A549 (cell line): ENCODE measurements at places on chromosomes 16 and 17.

- DNase-seq: no peak
Measured at GRCh38 chr17:20987511-20987910, 55.3 kb downstream of the USP22 start.

- DNase-seq: no peak
Measured at GRCh38 chr17:35432176-35433074, at the start of gene SLFN12. SLFN12 (minus strand) TSS chr17:35432500; CDS start chr17:35423028, 9,472 bp downstream.

GRCh38 chr17:6910987-6911603, 79.6 kb upstream of the TEKT1 start:
- DNase-seq: peak; percentile 56

- DNase-seq: peak; percentile 58
Measured at GRCh38 chr16:23835390-23836077, at the start of gene PRKCB. PRKCB (plus strand) TSS chr16:23835983.

GRCh38 chr16:83899272-83899897, 470 bp downstream of the MLYCD start:
- peak; percentile 31 for DNase-seq

DNA sequence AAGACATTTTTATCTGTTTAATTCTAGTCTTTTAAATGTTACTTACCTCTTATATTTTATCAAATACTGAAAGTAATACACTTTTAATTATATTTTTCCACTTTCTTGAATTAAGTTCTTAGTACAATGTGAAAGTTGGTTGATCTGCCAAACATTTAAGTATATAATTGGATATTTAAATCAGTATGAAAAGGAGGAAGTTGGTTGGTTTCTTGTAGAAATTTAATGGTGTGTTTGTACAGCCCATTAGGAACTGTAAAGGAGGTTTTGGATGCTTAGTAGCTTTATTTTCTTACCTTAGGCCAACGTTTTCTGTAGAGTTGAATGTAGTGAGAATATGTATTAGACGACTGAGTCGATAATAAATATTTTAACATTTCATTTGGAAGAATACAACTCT, 5.4 kb downstream of the NFATC3 start:
- no peak for DNase-seq

DNA sequence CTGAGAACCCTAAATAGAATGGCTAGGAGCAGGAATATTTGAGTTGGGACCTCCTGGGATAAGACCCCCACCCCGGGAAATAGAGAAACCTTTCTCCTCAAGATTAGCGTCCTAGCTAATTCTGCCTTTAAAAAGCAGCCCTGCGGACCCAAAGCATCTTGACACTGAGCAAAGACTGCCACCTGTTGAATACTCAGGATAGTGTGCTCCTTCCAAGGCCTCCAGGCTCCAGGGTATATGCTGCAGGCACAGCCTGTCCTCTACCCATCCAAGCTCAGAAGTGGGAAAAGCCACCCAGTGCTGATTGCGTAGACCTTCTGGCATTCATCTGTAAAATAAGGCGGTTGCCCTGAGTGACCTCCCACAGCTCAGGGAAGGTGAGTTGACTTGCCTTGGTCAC, 456.2 kb upstream of the DYNLRB2 start:
- peak; percentile 46 for DNase-seq

DNA sequence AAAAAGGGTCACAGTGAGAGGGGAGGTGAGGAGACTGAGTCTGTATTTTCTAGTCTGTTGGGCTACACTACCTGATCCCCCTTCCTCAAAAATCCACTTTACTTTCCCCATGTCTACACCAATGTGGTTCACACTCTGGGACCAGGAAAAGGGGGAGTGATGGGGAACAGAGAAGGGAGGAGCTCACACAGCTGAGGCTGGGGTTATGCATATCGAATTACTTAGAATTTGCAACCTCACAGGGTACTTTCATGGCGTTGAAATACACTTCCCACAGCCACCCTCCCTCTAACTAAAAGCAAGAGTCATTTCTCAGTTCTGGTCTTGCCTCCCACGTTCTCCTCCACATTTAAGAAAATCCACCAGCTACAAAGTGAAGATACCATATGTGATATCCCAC, 14.1 kb downstream of the MAPT start:
- DNase-seq: no peak

GRCh38 chr17:21425321-21425720, 49.2 kb downstream of the KCNJ12 start:
- no peak for DNase-seq

DNA sequence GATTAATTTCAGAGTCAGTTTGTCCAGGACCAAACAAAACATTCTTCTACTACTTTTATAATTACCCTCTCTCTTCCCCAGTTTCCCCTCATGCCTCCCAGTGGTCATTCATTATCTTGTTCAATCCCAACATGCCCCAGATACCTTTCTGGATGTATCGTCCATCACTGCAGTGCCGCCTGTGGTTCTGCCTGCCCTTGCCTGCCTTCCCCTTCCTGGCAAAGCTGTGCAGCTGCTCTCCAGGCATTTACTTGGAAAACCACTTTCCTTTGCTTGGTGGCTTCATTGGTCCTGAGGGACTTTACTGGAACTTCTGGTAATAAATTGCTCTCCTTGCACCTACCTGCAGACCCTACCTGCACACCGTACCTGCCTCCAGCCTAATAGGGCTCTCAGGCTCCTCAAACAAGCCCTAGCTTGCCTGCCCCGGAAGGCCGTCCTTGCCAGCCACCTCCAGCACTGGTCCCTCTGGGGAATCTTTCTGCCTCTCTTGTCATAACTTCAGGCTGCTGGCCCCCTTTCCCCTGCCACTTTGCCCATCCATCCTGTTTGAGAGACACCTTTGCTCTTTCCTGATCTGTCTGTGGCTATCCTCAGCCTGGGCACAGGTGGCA, 19.5 kb upstream of the MSI2 start:
- no peak for DNase-seq

DNA sequence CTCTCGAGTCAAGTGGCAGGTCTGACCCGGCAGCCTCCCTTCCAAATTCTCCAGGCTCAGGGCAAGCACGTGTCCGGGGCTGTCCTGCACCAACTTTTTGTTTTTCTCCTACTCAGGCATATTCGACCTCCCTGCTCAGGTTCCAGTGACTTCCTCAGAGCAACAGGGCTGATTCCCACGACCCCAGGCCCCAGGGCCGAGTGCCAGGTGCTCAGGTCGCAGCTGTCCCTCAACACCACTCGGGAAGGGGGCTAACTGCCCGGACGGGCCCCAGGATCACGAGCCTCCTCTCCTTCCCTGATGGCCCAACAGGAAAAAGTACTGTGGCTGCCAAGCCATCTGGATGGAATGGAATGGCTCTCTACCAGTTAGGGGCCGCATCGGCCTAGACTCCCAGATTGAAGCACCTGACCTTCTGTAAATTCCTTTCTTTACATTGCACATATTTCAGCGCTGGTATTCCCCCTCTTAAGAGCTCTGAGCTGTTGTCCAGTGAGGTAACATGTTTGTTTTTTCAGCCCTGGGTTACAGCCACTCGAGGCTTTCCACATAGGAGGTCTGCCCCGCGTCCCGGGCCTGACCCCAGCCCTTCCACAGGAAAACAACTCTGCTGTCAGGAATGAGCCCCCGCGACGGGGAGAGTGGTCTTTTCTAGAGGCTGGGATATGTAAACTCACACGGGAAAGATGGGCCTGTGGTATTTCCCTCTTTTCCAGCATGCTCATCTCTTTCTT, 25.0 kb downstream of the NXN start:
- peak; percentile 87 for DNase-seq

GRCh38 chr16:49248227-49248626, 33.4 kb downstream of the CBLN1 start:
- DNase-seq: no peak

DNA sequence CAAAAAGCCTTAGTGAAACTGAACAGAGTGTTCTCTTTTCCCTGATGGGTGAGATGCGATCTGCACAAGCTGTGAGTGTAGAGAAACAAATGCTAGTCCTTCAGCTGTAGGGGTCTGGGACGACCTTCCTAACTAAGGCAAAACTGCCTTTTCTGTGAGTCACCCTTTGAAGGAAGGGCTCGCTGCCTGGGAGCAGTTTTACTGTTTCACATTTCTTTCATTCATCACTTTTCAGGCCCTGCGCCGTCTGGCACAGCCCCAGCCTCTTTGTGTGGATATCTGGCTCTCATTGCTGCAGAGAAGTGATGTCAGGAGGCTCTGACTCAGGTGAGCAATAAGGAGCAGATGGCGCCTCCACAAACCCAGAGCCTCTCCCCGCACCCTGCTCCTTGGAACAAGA, 57.4 kb downstream of the HS3ST3A1 start:
- peak; percentile 20 for DNase-seq

GRCh38 chr17:60819447-60820130, 141.9 kb downstream of the BCAS3 start:
- DNase-seq: no peak

DNA sequence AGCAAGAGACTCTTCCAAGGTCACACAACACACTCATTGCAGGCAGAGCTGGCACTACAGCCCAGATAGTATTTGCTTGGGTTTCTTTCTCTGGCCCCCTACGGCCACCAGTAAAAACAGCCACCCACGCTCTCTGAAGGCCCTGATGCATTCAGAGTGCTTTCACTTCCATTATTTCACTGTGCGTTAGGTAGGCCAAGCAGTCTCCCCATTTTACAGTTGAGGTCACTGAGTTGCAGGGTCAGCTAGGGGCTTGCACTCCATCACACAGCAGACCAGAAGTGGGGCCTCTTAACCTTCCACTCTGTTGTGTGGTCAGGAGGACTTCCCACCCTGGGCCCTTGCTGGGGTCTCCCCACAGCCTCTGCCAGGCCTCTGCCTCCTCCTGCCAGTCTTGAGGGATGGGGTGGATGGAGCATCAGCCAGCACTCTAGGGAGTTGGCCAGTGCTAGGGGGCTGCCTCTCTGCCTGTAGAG, 2.5 kb downstream of the TBX21 start:
- DNase-seq: no peak

GRCh38 chr17:63478814-63479494, 2.1 kb downstream of the ACE start:
- DNase-seq: peak; percentile 92

- peak; percentile 59 for DNase-seq
Measured at GRCh38 chr17:7839876-7840261, 5.9 kb downstream of the KDM6B start.

GRCh38 chr17:39996800-39997199, 16.2 kb downstream of the PSMD3 start:
- DNase-seq: no peak

GRCh38 chr17:7425756-7426155, 340 bp downstream of the SPEM2 start:
- DNase-seq: no peak

DNA sequence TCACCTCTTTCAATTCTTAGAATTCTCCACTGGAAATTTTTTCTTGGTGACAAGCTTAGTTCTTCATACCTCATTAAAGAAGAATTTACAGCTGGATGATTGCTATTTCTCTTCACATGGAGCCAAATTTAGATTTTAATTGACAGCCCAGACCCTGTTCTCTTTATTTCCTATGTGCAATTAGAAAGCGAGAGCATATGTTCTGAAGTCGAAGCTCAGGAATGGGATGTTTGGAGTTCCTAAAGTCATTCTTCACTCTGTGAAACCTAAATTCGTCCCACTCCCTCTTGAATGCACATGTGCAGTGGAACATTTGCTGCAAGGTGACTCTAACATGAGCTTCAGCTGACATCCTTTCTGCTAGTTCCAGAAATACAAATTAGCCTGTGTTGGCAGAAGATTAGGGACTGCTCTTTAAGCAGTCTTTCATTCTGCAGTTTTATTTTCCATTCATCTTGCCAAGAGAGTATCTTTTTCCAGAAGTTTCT, 129.3 kb upstream of the KCNJ16 start:
- DNase-seq: no peak

- DNase-seq: no peak
Measured at GRCh38 chr16:65781363-65781762, 585.1 kb upstream of the CDH5 start.

GRCh38 chr16:4511441-4512082, 27.0 kb downstream of the CDIP1 start:
- DNase-seq: peak; percentile 80

DNA sequence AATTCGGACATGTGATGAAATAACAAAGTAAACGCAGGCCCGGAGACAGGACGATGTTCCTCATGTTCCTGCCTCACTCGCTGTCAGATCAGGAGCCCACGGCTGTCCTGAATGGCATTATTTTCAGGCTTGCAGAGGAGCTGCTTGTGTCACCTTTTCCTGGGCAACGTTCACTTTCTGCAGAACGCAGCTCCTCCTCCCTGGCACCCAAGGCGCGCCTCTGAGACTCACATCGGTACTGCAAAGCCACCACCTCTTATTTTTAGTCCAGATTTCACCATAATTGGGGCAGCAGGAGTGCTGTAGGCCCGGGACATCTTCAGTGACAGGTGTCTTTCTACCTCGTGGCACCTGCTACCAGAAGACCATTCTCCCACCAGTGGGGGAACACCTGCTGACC, 8.0 kb upstream of the C16orf96 start:
- DNase-seq: no peak

DNA sequence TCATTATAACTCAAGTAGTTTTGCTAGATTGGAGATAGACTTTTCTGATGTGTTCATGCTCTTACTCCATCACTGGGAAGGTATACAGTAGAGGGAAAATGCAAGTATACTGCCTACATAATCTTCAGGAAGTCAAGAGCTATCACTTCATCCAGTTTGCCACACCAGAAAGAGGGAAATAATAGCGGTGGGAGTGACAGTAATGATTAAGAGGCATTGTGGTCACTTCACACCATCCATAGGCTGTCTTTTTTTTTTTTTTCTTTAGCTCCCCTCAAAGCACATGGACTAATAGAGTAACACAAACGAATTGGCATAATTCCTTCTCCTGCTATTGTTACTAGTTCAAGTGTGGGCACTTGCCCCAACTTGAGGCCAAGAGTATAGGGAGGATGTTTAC, 28.4 kb upstream of the HLF start:
- DNase-seq: no peak

- DNase-seq: no peak
Measured at GRCh38 chr16:5482256-5482655, 384.7 kb upstream of the EEF2KMT start.

- DNase-seq: peak; percentile 48
Measured at GRCh38 chr16:11256661-11257130, 692 bp upstream of the SOCS1 start.

DNA sequence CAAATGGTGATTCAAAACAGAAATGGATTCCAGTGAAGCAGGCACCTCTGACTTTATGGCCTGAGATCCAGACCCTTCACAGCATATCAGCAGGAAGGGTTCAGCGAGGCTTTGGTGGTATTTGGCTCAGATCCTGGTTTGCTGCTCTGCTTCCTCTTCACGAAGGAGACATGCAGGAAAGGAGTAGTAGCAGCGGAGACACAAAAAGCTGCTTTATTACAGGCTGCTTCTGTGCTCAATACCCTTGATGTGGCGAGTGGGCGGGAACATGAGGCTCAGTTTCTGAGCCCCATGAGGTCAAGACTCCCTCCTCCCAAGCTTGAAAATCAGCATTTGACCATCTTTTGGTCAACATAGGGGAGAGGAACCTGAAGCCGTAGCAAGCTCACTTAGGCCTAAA, 213.3 kb upstream of the AXIN2 start:
- DNase-seq: no peak

- DNase-seq: no peak
Measured at GRCh38 chr17:56913000-56913311, 893 bp downstream of the TRIM25 start.
